ENCODE measurements at places on chromosomes 5 and 9.
A peak's percentile ranks its signal among the peaks of the same experiment; 100 is the strongest.

- DNase-seq = no peak
Observed at GRCh38 chr9:120366644-120367019, 213.3 kb downstream of the CDK5RAP2 start.

DNA sequence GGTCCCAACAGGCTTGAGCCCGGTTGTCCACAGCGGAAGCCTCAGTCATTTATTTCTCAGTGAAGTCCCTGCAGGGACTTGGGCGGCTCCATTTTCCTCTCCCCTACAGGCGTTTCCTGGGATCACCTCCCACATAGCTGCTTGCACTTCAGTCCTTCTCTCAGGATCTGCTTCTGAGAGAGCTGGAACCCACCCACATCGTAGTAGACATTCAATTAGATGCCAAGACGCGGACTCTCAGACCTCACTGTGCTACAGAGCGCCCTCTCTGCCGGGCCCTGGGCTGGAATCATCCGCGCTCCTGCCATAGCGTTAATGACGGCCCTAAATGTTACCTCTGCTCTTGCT is 54.0 kb upstream of the ROR2 start:
- DNase-seq = no peak

DNA sequence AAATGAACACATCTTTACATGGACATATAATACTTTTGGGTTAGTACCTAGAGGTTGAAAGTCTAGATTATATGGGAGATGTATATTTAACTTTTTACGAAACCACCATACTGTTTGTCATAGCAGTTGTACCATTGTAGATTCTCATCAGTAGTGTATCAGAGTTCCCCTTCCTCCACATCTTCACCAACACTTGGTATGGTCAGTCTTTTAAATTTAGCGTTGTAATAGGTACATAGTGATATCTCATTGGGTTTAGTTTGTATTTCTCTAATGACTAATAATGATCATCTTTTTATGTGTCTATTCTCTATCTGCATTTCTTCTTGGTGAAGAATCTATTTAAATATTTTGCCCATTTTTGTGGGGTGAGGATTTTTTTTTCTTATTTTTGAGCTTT is 137.5 kb downstream of the NR3C1 start:
- DNase-seq = no peak

- no peak for DNase-seq
Observed at GRCh38 chr5:89988129-89988810, 421.3 kb downstream of the CETN3 start.

- DNase-seq = no peak
Observed at GRCh38 chr5:65483546-65484346, 2.0 kb upstream of the ADAMTS6 start.

- no peak for DNase-seq
Observed at GRCh38 chr5:168110870-168111832, 180.3 kb upstream of the WWC1 start.

GRCh38 chr9:88534456-88535225 is at the start of gene NXNL2:
Gene NXNL2 (plus strand): TSS chr9:88535178. CDS start chr9:88535435, 257 bp downstream.
- DNase-seq = peak; percentile 42

DNA sequence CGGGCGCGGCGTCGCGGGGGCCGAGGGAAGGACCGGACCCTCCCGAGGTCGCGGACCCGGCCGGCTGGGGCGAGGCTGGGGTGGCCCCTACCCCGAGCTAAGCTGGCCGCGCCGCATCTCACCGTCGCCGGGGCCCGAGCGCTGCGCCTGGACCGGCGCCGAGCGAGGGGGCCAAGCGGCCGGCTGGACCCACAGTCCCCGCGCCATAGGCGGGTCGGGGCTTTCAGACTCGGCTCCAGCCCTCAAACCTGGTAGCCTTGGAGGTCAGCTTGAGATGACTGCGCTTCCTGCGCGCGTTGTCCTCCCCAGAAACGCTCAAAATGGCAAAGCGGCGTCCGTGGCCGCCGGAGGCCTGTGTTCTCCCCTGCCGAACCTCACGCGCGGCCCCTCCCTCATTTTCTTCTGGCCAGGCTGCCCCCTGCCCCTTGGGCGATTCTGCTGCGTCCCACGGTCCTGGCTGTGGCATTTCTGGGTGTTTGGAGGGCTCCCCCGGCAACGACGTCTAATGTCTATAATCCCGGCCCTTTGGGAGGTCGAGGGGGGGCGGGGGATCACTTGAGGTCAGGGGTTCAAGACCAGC is 8.7 kb upstream of the GRIN1 start:
- no peak for DNase-seq

DNA sequence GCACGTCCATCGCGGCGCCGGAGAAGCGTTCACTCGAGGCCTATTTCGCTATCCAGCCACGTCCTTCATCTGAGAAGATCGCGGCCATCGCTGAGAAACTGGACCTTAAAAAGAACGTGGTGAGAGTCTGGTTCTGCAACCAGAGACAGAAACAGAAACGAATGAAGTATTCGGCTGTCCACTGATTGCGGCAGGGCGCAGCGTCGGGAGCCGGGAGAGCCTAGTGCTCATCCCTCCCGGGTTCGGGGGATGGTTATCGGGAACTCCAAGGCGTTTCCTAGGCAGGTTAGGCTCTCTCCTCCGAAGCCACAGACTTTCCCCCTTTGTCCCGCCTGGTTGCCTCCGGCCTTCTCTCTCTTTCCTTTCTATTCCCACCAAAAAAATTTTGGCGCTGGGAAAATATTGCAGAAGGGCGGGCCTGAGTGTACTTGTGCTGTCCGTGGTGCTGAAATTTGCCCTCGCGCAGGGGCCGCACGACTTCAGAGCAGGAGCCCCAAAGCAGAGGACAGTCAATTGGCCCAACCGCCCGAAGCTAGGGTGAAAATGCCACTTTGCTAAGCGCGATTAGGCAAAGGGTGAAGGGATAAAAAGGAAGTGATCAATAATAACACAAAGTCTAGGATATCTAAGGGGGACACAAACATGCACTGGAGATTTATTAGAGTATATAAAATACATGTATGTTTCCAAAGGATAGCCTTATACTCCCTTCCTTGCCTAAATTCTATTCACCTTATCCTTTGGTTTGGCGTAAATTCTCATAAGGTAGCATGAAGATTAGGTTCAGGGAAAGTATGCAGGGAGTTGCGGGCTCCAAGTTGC is 1.8 kb downstream of the POU4F3 start:
- DNase-seq = no peak

GRCh38 chr5:155948576-155948975 is 378.4 kb upstream of the SGCD start:
- DNase-seq = no peak

DNA sequence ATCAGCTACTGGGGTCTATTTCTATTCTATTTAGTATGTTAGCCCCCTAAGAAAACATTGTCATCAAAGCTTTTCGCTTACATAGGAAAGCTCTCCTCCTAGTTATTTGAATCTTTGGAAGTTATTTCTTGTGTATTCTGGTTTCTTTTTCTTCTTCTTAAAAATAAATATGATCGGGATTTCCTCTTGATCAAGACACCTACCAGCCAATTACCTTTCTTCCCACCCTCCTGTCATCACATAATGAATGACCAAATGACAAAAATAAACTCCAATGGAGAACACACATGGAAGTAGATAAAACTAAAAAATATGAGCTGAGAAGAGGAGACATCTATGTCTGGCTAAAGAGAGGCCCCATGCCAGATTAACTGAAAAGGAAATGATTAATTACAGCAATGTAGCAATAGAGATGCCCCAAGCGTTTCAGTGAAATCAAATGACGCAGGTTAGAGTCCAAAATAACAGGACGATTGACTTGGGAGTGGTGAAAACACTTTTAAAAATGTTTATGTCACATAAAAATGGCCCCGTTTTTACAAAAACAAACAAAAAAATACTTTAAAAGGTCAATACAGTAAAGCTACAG is 59.5 kb upstream of the PCSK1 start:
- no peak for DNase-seq

DNA sequence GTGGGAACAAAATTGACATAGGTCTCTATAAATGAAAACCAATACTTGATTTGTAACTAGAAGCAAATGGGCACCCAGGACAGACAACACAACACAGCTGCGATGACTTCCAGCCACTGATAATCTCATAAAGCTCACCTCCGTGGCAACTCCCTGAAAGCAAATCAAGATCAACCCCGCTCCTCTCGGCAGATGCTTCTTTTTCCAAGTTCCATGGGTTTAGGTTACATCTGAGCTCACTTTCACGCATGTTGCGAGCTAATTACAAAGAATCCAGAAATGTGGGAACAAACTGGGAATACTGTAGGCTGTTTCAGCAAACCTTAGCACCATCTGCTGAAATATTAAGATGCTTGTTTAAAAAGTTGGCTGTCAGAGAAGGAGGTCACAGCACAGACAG is 153.9 kb downstream of the ELAVL2 start:
- DNase-seq = no peak

DNA sequence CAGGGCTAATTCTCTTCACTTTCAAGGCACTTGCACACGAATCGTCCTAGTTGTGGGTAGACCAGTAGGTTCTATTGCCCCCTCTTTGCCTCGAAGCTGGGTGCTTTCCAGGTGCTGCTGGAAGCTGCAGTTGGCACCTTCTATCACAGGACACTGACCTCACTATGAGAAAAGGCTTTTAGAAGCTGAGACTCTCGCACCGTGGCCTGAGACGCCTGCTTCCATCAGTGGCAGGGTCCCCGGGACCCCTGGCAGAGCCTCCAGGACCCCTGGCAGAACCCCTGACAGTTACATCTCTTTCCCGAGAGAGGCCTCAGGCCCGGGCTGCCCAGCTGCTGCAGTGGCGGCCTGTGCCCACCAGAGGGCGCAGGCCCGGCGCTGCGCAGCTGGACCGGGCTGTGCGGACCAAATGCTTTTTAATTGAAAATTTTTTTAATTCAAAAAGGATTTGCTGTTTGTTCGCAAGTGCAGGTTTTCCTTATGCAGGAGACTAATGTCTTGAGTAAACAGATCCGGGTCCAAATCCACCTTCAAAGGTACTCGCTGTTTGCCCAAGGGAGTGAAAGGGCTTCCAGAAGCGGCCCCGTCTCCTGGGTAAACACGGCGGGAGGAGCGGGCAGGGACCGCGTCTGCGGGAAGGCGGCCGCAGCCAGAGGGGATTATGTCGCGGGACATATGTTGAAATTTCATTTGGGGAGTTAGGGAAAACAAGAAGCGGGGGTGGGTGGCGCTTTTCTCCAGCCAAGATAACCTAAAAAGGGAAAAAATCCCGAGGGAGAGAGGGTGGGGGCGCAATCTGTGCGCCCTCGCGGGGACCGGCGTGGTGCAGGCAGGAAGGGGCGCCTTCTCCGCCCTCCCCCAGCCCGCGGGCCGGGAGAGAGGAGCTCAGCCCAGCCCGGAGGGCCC is 114.5 kb upstream of the LMX1B start:
- DNase-seq = peak; percentile 35

DNA sequence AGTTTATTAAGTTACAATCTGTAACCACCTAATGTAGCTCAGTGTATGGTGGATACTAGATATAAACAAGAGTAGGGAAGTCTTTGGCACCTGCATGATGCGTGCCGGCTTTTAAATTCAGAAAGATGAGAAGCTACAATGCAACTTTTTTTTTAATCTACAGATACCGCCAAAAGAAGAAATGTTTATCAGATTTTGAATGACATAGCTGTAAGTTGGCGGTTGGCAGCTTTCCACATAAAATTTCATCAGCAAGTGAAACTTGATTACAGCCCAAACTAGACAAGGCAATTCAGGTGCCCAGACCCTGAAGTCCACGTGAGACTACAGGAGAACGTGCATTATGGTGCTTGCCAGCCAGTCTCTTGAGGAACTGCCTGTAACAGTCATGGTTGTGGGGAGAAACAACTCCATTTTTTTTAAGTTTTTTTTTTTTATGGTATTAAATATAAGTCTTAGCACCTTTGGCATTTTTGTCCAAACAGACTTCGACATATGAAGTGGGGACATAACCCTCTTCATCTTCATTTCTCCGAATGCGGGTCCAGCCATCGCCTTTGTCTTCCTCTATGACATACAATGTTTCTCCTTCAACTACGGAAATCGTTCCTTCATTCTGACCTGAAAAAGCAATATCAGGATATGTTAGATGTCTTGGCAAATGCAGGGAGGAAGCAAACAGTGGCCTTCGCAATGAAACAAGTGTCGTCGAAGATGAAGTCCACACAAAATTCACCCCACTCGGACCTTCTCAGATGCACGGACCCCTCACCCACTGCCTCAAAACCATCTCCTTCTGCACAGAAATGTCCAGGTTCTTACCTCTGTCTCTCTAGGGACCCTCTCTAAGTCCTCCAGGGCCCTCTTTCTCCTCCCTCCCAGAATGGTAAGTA is 60.4 kb downstream of the USP20 start:
- DNase-seq = peak; percentile 38

DNA sequence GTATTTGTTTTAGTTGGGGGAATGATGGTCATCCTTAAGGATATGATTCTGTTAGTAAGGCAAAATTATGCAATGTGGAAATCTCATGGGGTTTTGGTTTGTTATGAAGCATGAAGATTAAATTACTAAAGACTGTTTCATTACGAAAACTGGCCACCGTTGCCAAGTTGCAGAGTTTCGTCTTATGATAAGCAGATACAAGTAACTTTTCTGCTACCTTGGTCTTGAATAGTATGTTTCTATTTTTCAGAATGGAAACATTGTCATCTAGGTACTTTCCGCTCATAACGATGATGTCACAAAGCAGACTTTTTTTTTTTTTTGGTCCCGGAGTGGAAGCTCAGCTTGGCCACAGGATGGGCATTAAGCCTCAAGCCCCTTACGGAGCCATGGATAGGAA is 4.2 kb downstream of the CCNI2 start:
- no peak for DNase-seq

- no peak for DNase-seq
Observed at GRCh38 chr5:35320029-35320428, 89.7 kb upstream of the PRLR start.

GRCh38 chr9:69499959-69500358 is 172.2 kb downstream of the APBA1 start:
- DNase-seq = no peak

DNA sequence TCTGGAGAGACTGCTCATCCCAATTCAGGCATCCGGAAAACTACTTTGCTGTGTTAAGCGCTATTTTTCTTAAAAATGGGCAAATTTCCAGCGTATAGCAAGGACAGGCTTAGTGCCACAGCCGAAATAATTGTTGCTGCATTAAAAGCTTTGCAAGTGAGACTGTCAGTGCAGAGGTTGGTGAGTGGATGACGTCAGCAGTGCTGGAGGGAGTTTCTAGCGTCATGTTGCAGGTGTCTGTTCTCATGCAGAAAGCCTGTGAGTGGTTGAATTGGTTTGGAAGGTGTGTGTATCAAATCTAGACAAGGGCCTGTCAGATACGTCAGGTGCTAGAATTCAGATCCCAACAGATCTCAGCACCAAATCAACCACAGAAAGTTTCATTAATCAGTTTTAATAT is 204.4 kb downstream of the TRIO start:
- DNase-seq = no peak

Measured in activated CD4-positive, alpha-beta T cell treated with anti-CD3 and anti-CD28 coated beads for 4 hours (primary cell).